ENCODE measurements at places on chromosomes 13 and 19. TPM values are rescaled to one million over a fixed set of nuclear protein-coding genes. Genes with fewer than 3 reads are reported as not detected.

DNA sequence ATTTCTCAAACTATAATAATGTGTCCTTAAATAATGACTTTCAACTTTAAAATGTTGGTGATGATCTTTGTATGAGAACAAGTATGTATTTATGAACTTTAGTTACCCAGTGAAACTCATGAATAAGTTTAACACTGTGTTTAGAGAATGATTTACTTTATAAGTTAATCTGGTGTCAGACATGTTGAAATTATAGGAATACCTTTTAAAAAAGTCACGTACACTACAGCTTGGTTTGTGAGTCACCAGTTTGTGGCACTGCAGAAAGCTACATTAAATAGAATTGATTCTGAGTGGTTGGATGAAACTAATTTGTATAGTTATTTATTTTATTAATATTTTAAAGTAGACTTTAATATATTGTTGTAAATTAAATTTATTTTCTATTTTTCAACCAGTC is 1366.2 kb upstream of the PCDH20 start:
- no peak for DNase-seq
- H3K4me3 ChIP-seq = no peak overlapping the region
- no peaks in the 10 kb centered on the region for H3K4me1 ChIP-seq
- H3K27ac ChIP-seq = no peak overlapping the region

Gene GRK1
- 0.24 TPM for total RNA-seq

- no peak for DNase-seq
- no peak overlapping the region for H3K4me3 ChIP-seq
- H3K27ac ChIP-seq = peak overlapping the region; percentile 31
- H3K36me3 ChIP-seq = no peaks in the 10 kb centered on the region
- H3K4me1 ChIP-seq = peaks cover 47% of the 10 kb centered on the region
Measured at GRCh38 chr19:40278361-40279035, 6.6 kb downstream of the AKT2 start.

DNA sequence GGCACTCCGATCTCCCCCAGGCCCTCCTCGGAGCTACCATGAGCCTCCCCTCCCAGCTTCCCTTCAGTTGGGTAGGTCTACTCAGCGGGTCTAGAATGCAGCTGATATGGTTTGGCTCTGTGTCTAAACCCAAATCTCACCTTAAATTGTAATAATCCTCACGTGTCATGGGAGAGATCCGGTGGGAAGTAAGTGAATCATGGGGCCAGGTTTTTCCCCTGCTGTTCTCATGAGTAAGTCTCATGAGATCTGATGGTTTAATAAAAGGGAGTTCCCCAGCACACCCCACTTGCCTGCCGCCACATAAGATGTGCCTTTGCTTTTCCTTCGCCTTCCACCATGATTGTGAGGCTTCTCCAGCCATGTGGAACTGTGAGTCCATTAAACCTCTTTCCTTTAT is 14.5 kb upstream of the DOCK9 start:
- no peak for DNase-seq
- no peaks in the 10 kb centered on the region for H3K36me3 ChIP-seq
- no peaks in the 10 kb centered on the region for H3K27me3 ChIP-seq
- H3K4me3 ChIP-seq = no peak overlapping the region
- peaks cover 9% of the 10 kb centered on the region for H3K4me1 ChIP-seq
- H3K27ac ChIP-seq = no peak overlapping the region

GRCh38 chr13:72317346-72318109 is 409.9 kb downstream of the MZT1 start:
- no peaks in the 10 kb centered on the region for H3K36me3 ChIP-seq
- H3K27ac ChIP-seq = no peak overlapping the region
- H3K27me3 ChIP-seq = peaks cover 17% of the 10 kb centered on the region
- H3K4me1 ChIP-seq = no peaks in the 10 kb centered on the region
- DNase-seq = no peak

DNA sequence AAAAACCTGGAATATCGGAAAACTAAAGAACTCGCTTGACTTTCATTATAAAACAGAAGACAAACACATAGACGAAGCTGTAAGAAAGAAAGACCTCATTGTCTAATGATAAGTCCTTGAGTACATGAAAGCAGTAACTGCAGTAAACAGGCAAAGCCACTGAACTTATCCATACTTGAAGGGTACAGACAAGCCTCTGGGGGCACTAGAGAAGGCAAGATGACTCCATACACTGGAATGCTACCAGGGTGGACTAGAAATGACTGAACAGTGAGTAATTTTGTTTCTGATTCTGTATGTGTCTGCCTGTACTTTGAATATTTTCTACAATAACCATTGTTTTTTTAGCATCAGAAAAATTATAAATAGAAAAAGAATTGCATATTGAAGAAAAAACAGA is 507.9 kb downstream of the UQCRFS1 start:
- peak overlapping the region; percentile 67 for H3K27ac ChIP-seq
- H3K36me3 ChIP-seq = no peaks in the 10 kb centered on the region
- H3K4me1 ChIP-seq = peaks cover 53% of the 10 kb centered on the region
- no peak overlapping the region for H3K4me3 ChIP-seq

Data from osteocyte (in vitro differentiated cells).